Activated CD4-positive, alpha-beta memory T cell treated with anti-CD3 and anti-CD28 coated beads, Interleukin-2, amount 10 ng/mL, durations not matched to agents 7 days and 5 days (primary cell): ENCODE measurements at places on chromosomes 11 and 22.

DNA sequence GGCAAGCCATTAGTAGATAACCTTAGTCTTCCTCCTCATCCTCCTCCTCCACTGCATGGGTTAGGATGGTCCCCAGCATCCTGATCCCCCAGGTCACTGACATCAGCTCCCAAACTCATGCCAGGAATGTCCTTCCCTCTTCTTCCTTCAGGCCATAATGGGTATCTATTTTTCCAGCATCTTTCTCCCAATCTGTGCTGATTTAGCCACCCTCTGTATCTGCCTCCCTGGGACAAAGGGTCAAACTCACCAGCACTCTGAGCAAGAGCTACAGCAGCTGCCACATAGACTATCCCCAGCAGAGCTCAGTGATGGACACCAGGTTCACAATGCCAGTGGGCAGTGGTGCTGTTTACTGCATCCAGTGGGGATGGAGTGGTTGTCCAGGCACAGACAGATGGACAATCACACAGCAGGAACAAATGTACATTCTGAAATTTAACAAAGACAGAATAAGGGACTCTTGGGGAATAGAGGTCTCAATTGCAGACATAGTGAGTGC is 115.2 kb upstream of the TOP3B start:
- DNase-seq: no peak

- no peak for DNase-seq
Observed at GRCh38 chr11:130535520-130535919, 87.1 kb downstream of the ADAMTS15 start.

DNA sequence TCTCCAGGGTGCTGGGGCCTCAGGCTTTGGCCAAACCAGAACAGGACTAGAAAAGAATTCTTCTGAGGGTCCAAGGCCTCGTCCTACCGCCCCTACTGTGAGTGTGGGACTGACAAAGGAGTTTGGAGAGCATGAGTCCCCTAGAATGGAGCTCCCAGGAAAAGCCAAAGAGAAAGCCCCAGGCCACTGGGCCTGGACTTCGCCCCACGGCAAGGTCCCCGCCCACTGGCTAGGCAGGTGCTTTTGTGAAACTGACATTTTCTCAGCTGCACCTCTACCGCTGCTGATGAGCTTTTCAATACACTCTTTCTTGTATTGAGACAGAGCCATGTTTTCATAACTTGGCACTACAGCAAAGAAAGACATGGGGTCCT is 9.7 kb upstream of the FGF3 start:
- DNase-seq: no peak

GRCh38 chr11:75823415-75823814 is 8.4 kb downstream of the UVRAG start:
- no peak for DNase-seq

DNA sequence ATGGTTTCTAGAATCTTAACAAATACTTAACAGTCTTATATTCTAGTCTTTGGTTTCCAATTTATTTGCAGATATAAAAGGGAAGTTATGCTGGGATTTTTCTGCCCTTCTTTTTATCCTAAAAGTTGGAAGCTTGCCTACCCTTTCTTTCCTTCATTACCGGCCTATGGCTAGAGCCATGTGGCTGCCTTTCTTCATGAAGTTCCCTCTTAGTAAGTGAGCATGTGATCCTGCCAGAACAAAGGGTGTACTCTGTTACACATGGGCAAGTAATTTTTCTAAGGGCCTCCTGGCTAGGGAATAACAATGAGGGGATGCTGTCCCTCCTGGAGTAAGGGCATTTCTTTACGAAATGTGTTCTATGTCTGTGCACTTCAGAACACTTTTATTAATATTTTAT is 252.1 kb upstream of the PITPNB start:
- no peak for DNase-seq

GRCh38 chr11:44212128-44212527 is 97.8 kb downstream of the ALX4 start:
- DNase-seq: no peak

- peak; percentile 24 for DNase-seq
Observed at GRCh38 chr11:62104816-62105653, 18.8 kb upstream of the INCENP start.

- DNase-seq: no peak
Observed at GRCh38 chr11:36019722-36020121, 75.9 kb downstream of the LDLRAD3 start.

GRCh38 chr11:44108260-44108659 is 12.8 kb downstream of the EXT2 start:
- DNase-seq: no peak

GRCh38 chr11:8501836-8502235 is 92.2 kb downstream of the STK33 start:
- DNase-seq: no peak

- DNase-seq: no peak
Observed at GRCh38 chr11:130897262-130898182, 18.8 kb downstream of the SNX19 start.
